Left lobe of liver (tissue), 2 donors: ENCODE measurements at places on chromosomes 5 and 9. TPM values are rescaled to one million over a fixed set of nuclear protein-coding genes. Genes with fewer than 3 reads are reported as not detected.

DNA sequence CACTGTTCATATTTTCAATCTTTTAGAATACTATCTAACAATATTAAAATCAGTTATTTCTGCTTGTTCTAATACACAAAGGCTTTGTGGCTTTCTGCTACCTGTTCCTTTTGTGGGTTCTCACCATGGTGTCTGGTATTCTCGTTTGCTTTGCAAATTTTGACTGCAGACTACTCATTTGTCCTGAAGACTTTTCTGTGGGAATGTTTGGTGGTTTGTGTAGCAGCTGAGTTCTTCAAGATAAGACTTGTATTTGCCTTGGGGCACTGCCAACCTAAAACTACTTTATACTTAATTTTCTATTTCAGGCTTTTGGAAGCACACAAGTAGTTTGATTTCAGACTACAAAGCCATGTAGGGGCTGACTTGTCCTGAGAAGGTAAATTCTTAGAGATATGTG lies 11.1 kb downstream of the IL33 start:
- DNase-seq: no peak

DNA sequence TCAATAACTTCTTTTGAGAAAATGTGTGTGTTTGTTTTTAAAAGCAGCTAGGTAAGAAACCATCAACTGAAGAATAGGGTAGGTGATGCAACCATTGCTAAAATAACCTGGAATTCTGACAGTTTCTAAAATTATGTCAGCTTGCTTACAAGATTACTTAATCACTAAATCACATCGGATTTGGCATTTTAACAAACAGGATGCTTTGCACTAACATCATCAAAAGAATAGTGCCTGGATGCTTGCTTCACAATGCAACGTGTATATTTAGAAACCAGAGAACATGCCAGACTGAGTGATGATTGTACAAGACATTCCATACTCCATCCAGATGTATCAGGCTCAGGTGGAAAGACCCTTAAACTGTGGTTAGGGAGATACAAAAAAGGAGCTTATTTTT lies 43.9 kb downstream of the PAM start:
- DNase-seq: no peak

DNA sequence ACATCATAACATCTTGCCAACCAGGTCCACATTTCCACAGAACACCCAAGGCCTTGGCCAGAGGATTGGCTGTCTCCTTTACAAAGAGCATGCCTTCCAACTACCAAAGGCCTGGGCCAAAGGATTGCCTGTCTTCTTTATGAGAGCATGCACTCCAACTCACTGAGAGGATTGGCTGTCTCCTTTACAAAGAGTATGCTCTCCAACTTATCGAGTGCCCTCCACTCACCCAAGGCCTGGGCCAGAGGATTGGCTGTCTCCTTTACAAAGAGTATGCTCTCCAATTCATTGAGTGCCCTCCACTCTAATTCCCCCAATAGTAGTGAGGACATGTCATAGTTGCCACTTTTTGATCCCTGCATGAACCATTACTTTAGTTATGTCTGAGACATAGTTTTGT lies 79.9 kb upstream of the TAS2R1 start:
- DNase-seq: no peak

- no peak for DNase-seq
These were observed 36.7 kb upstream of the UBE2D2 start for GRCh38 chr5:139524446-139524845.

DNA sequence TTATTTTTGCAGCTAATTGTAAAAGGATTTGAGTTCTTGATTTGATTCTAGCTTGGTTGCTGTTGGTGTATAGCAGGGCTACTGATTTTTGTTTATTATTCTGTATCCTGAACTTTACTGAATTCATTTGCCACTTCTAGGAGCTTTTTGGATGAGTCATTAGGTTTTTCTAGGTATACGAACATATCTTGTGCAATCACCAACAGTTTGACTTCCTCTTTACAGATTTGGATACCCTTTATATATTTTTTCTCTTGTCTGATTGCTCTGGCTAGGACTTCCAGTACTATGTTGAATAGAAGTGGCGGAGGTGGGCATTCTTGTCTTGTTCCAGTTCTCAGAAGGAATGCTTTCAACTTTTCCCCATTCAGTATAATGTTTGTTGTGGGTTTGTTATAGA lies 210.8 kb downstream of the FGF10 start:
- DNase-seq: no peak

GRCh38 chr9:14317667-14318320 lies 3.9 kb upstream of the NFIB start:
- no peak for DNase-seq

DNA sequence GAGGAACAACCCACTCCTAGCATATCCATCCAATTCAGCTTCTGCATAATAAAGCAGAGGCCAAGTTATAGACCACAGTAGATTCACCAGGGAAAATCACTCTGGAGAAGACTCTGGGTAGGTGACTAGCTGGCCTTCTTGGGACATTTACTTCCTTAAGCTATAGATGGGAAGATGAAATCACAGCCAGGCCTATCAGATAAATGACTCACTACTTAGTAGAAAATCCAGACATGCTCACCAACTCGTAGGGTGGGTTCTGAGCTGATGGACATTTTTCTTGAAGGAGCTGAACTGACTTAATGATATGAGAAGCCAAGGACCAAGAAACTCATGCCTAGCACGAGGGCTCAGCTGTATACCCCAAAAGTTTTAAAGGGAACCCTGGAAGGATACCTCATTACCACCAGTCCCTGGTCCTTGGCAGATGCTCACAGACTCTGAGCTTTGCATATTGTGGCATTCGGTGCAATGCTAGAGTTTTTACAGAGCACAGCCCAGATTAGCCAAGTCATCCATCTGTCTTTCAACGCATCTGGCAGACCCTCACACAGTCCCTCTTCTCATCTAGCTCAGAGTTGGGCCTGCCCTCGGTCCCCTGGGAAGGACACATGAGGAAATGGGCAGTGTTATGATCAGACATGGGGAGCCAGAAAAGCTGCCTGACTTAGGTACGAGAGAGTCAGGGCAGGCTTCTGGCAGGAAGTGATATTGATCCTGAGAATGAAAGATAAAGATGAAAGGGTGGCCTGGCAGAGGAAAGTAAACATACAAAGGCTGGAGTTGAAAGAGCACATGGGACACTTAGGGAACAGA lies 15.0 kb downstream of the ACSL6 start:
- no peak for DNase-seq

DNA sequence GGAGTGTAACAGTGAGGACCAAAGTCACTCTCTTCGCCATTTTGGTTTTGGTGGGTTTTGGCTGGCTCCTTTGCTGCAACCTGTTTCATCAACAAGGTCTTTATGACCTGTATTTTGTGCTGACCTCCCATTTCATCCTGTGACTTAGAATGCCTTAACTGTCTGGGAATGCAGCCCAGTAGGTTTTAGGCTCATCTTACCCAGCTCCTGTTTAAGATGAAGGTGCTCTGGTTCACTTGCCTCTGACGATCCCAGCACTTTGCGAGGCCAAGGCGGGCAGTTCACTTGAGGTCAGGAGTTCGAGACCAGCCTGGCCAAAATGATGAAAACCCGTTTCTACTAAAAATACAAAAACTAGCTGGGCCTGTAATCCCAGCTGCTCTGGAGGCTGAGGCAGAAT lies 1.8 kb upstream of the CKS2 start:
- no peak for DNase-seq

- no peak for DNase-seq
These were observed 73.6 kb upstream of the RPS23 start for GRCh38 chr5:82351754-82352145.

DNA sequence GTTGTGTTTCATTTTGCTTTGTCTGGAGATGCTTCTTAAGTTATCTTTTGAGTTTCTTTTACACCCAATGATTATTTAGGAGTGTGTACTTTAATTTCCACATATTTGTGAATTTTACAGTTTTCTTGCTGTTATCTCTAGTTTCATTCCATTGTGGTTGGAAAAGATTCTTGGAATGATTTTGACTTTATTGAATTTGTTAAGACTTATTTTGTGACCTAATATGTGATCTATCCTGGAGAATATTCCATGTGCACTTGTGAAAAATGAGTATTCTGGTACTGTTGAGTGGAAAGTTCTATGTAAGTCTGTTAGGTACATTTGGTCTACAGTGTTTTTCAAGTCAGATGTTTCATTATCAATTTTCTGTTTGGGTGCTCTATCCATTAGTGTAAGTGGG lies 24.4 kb upstream of the GRAMD2B start:
- DNase-seq: no peak

The DAPK1 gene
- total RNA-seq: 58.0 TPM

The GABRA6 gene
- not detected for total RNA-seq

The CEP120 gene
- 11.6 TPM for total RNA-seq

The PCDHB14 gene
- total RNA-seq: 0.75 TPM
